ENCODE measurements at places on chromosomes 1 and 21.

GRCh38 chr1:29706936-29707335, 470.6 kb downstream of the PTPRU start:
- H3K36me3 ChIP-seq, result no peaks in the 10 kb centered on the region
- peaks cover 17% of the 10 kb centered on the region for H3K4me1 ChIP-seq
- H3K27ac ChIP-seq, result no peak overlapping the region
- H3K27me3 ChIP-seq, result peaks cover 32% of the 10 kb centered on the region
- H3K4me3 ChIP-seq, result no peak overlapping the region
- no peak for DNase-seq

DNA sequence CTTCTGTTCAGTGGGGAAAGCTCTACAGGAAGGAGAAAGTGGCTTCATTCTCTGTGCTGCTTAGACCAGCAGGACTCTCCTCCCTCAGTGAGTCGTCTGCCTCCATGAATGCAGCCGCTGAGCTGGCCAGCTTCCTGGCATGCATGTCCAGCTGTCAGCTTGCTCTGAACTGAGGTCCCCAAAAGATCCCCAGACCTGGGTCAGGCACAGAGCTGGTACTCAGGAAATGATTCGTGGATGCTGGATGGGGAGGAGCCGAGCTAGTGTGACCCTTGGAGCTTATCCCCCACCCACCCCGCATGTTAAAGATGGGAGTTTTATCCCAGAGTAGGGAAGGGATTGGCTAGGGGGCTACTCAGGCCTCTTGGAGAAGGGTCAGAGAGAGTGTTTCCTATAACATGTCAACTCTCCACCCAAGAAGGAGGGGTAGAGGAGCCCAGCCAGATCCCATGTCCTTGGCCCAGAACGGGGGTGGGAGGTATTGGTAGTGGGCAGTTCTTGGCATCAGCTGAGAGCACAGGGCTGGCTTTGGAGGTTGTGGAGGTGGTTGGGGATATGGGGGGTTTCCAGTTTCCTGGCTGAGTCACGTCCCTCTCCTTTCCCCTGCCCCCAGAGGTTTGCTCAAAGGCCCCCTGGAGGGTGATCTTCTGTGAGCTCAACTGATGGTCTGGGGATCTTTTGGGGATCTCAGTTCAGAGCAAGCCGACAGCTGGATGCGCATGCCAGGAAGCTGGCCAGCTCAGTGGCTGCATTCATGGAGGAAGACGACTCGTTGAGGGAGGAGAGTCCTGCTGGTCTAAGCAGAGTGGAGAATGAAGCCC, 110.1 kb downstream of the FOXD2 start:
- DNase-seq, result no peak
- peaks cover 12% of the 10 kb centered on the region for H3K27me3 ChIP-seq
- H3K36me3 ChIP-seq, result no peaks in the 10 kb centered on the region
- H3K4me3 ChIP-seq, result no peak overlapping the region
- no peak overlapping the region for H3K27ac ChIP-seq

- no peaks in the 10 kb centered on the region for H3K36me3 ChIP-seq
- no peak overlapping the region for H3K27ac ChIP-seq
- H3K4me3 ChIP-seq, result no peak overlapping the region
- H3K4me1 ChIP-seq, result peaks cover 6% of the 10 kb centered on the region
- no peaks in the 10 kb centered on the region for H3K27me3 ChIP-seq
These were observed 56.0 kb downstream of the OLFML3 start for GRCh38 chr1:114035304-114035700.

- no peak for DNase-seq
- H3K27ac ChIP-seq, result peak overlapping the region; percentile 92
- peak overlapping the region; percentile 73 for H3K4me3 ChIP-seq
- H3K4me1 ChIP-seq, result peaks cover 50% of the 10 kb centered on the region
- H3K27me3 ChIP-seq, result no peaks in the 10 kb centered on the region
These were observed 327 bp downstream of the LRRC40 start for GRCh38 chr1:70205071-70205433.

- H3K4me1 ChIP-seq, result no peaks in the 10 kb centered on the region
- no peak overlapping the region for H3K27ac ChIP-seq
- H3K27me3 ChIP-seq, result no peaks in the 10 kb centered on the region
- H3K36me3 ChIP-seq, result no peaks in the 10 kb centered on the region
- H3K4me3 ChIP-seq, result no peak overlapping the region
These were observed 81.4 kb downstream of the CHRM3 start for GRCh38 chr1:239467730-239468129.

GRCh38 chr1:116679091-116679827, 11.7 kb upstream of the IGSF3 start:
- peaks cover 8% of the 10 kb centered on the region for H3K4me1 ChIP-seq
- no peak overlapping the region for H3K27ac ChIP-seq
- H3K4me3 ChIP-seq, result no peak overlapping the region
- H3K36me3 ChIP-seq, result no peaks in the 10 kb centered on the region
- no peak for DNase-seq
- H3K27me3 ChIP-seq, result no peaks in the 10 kb centered on the region

DNA sequence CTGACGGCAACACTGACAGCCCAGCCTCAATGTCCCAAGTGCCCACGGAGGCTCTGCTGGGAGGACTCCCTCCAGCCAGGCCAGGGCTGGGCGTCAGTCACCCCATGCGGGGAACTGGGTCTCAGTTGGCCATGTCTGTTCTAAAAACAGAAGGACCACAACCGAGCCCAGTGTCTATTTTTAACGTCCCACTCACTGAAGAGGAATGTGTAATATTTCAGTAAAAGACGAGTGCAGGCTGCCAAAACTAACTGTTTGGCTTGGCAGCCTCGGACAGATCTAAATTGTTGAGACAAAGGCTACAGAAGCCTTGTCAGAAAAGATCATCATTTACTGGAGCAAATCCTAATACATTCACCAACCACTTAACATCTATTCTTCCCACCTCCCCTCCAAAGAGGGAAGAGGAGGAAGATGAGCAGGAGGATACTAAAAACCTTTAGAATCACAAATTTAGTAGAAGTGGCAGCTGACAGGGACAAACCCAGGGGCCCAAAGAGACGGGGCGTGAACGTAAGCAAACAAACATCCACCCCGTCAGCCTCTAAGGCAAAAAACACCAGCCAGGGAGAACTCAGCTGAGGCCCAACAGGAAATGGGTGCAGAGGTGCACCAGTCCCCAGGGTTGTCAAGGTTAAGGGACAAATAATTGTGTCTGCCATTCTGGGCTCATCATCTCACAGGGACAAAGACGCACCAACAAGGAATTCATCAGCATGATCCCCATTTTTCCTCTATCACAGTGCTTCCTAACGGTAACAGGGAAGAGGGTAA, 18.7 kb downstream of the C1orf198 start:
- H3K27ac ChIP-seq, result peak overlapping the region; percentile 31
- peaks cover 23% of the 10 kb centered on the region for H3K4me1 ChIP-seq
- H3K4me3 ChIP-seq, result no peak overlapping the region
- H3K36me3 ChIP-seq, result peaks cover 25% of the 10 kb centered on the region
- H3K27me3 ChIP-seq, result no peaks in the 10 kb centered on the region

- no peaks in the 10 kb centered on the region for H3K4me1 ChIP-seq
- H3K27ac ChIP-seq, result no peak overlapping the region
- no peak for DNase-seq
- H3K4me3 ChIP-seq, result no peak overlapping the region
- H3K27me3 ChIP-seq, result peaks cover 3% of the 10 kb centered on the region
These were observed 36.7 kb upstream of the KIRREL1 start for GRCh38 chr1:157956732-157957131.

All from suprapubic skin (tissue), 4 donors.